ENCODE measurements at places on chromosomes 3 and 15.
A peak's percentile ranks its signal among the peaks of the same experiment; 100 is the strongest.

- no peak for DNase-seq
Observed at GRCh38 chr15:63059573-63060216, 17.1 kb downstream of the TPM1 start.

DNA sequence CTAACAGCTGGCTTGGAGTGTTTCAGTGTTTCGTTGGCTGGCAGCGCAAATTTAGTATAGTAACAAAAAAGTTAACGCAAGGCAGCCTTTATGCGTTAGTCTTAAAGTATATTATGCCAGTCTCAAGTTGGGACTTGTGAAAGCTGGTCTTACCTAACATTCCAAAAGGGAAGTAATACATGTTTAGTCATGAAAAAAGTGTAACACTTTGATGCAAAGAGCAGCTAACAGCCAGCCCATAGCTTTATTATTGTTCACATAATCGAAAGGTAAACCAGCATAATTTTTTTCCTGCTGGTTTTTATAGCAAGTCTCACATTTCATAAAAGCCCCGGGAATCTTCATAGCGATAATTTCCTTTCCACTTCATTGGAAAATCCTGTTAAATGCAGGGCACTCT lies 2.4 kb upstream of the GPR87 start:
- DNase-seq, result no peak

GRCh38 chr3:89052386-89052785 lies 55.0 kb upstream of the EPHA3 start:
- no peak for DNase-seq

- DNase-seq, result peak; percentile 60
Observed at GRCh38 chr3:196643201-196643749, 3.8 kb downstream of the NRROS start.

DNA sequence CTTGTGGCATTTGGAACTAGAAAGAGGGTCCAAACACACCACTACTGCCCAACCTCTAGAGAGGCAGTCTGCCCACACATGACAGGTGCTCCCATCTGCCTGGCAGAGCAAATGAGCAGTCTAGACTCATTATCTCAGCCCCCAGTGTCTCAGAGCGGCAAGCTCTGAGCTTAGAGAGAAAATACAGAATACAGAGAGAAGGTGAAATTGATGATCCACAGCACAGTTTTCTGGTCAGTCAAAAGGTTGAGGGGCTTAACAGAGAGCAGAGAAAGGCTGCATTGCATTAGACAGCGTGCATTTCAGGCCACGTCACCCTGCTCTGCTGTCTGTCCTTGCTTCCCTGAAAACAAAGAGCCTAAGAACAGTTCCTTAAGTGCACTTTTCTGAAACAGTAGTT lies 135.1 kb downstream of the KCNMB2 start:
- DNase-seq, result no peak

- DNase-seq, result no peak
Observed at GRCh38 chr3:10494180-10494579, 11.2 kb downstream of the ATP2B2 start.

- no peak for DNase-seq
Observed at GRCh38 chr3:71099997-71100719, 483.4 kb downstream of the FOXP1 start.

DNA sequence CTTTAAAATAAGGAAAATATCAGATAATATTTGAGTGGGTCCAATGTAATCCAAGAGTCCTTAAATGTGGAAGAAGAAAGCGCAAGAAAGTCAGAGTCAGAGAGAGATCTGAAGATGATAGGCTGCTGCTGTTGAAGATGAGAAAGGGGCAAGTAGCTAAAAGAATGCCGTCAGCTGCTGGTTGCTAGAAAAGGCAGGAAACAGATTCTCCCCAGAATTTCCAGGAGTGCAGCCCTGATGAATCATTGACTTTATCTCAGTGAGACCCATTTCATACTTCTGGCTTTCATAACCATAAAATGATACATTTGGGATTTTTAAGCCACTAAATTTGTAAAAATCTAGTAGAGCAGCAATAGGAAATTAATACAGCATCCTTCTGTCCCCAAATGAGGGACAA lies 7.5 kb upstream of the CHMP2B start:
- DNase-seq, result no peak

DNA sequence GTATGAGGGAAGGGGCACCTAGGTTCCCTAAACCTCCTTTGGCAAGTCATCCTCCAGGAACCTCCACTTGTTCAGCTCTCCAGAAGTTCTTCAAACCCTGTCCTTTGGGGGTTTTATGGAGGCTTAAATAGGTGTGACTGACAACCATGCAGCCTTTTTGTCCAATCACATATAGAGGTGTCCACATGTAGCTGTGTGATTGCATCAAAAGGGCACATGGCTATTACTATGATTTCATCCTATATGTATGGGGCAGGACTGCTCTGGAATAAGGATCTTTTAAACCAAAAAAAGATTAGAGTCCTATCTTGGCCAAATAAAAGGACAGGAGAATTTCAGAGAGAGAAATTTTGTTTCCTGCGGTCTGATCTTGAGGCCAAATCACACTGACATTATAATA lies 453.2 kb upstream of the EPHA6 start:
- no peak for DNase-seq

GRCh38 chr3:66139415-66139814 lies 81.4 kb upstream of the SLC25A26 start:
- no peak for DNase-seq

DNA sequence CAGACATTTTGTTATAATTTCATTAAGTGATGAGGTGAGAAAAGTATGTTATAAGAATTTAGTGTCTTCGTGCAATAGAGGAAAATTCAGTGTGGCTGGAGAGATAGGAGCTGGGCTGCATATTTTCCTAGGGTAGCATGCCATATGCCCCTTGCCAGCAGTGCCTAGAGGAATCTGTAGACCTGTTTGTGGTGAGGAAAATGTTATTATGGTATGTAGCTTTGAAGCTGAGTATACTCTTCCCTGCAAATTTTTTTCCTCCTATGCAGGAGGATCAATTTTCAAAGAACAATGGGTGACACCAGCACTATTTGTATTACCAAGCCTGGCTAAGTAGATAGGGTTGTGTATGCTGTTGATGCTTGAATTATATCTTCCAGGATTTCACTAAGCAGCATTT lies 200.6 kb downstream of the EDEM1 start:
- DNase-seq, result no peak

GRCh38 chr3:104564045-104564643 lies 802.6 kb upstream of the ALCAM start:
- peak; percentile 43 for DNase-seq

DNA sequence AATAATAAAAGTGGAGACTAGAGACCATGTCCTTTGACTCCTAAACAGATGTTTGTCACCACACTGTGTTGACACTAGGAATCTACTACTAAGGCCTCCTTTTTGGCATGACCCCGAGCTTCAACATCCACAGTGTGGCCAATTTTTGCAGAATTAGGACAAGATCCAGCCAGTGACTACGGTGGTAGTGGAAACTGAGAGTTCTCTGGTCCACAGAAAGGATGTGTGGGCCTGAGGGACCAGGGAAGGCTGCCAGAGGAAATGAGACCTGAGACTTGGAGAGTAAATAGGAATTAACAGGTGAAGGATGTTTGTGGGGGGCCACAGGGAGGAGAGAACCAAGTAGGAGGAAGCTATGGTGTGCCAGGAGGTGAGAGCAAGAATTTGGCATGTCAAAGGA lies 122.7 kb downstream of the CHCHD6 start:
- no peak for DNase-seq

DNA sequence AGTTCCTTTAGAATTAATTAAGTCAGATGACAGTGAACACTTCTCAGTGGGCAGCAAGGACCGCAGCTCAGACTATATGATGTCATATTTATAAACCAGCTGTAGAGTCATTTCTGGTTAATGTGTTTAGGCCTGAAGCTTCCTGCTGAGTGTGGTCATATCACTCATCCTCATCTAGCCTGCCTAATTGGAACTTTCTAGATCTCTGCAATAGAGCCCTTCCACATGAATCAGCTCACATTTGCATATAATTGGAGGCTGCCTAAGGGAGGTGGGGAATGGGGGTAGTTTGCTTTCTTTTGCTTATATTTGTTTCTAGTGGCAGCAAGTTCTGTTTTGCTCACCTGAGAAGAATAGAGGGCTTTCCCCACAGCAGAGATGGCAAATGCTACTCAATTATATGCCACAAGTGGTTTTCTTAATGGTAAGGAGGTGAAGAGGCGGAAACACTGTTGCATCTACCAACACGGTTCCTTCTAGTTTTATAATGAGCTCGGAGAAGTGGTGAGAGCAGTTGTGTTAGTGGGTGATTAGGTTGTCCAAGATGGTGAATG lies 148.1 kb downstream of the KLHL25 start:
- peak; percentile 57 for DNase-seq

GRCh38 chr15:67170143-67170925 lies 84.1 kb downstream of the AAGAB start:
- no peak for DNase-seq

- DNase-seq, result no peak
Observed at GRCh38 chr15:41125931-41126642, 10.0 kb upstream of the INO80 start.

- no peak for DNase-seq
Observed at GRCh38 chr3:50171540-50172301, 16.6 kb downstream of the SEMA3F start.

DNA sequence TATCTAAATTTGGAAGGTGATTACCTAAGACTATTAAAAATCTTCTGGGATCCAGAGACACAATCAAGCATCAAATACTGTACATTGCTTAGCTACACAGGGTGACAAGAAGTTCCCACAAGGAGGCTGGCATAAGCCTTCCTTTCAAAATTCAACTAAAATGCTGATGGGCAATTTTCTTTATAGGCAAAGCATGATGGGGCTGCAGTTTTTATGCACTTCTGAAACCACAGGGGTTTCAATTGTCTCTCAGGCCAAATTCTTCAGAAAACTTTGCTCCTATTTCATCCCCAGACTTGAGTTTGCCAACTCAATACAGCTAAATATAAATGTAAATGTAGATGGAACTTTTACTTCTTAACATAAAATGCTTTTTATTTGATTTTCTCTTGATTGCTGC lies 241.6 kb downstream of the ZPLD1 start:
- no peak for DNase-seq

- peak; percentile 18 for DNase-seq
Observed at GRCh38 chr3:72679540-72680198, 168.6 kb downstream of the SHQ1 start.

DNA sequence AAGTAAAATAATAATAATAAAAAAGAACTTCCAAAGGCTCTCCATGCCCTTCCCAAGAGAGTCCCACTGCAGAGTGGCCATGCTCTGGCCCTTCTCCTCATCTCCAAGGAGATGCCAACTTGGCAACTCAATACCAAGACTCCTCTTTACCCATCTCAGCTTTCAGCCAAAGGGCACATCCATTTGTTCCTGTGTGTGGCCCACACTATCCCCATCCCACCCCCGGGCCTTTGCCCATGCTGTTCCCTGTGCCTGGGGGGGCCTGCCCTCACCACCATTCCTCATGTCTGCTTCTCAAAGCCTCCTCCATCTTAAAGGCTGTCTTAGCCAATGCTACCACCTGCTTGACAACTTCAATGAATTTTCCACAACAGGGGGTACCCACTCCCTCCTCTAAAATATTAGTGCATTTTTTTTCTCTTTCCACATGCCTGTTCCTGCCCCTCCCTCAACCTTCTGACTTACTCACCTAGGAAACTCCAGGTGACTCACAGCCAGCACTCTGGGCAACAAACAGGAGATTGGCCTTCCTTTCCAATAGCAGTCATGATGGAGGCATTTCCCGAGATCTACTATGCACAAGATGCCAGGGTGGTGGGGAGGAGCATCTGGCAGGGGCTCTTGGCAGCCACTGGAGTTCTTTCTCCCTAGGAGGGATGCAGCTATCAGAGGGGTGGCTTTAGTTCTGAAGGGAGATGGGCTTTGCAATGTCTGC lies 109.4 kb upstream of the SMAD3 start:
- DNase-seq, result no peak

DNA sequence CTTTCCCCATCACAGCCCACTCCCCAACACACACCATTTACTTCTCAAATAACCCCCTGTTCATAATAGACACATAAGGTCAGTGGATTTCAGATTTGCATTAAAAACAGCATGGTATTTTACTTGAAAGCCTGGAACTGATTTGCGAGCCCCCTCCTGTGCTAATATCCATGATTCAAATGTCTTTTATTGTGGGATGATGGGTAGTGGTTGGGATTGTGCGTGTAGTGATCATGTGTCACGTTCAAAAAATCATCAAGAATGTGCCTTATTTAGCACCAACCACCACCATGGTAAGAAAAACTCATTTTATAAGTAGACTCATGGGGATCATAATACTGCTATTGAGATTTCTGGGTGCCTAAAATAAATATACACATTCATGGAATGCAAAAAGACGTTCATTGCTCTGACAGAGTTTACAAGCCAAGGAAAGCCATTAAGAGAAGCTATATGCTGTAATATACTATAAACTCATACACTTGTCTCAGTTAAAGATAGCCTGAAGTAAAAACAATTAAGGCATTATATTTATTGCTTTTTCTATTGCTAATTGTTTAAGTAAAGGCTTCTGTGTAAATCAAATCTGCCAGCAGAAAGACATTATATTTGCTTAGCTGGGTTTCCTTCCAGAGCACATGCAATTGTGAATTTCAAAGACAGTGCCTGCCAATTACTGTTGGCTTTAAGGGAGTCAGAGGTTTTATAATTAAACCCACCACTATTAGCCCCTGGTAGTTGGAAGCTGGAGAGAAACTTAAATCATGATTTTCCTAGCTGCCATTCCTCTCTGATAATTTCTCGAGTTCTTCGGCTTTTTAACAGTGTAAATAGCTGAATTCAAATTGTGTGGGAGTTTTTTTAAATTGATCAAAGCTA lies 4.0 kb downstream of the TRAT1 start:
- no peak for DNase-seq

- no peak for DNase-seq
Observed at GRCh38 chr3:71672340-71672739, 52.9 kb downstream of the EIF4E3 start.

DNA sequence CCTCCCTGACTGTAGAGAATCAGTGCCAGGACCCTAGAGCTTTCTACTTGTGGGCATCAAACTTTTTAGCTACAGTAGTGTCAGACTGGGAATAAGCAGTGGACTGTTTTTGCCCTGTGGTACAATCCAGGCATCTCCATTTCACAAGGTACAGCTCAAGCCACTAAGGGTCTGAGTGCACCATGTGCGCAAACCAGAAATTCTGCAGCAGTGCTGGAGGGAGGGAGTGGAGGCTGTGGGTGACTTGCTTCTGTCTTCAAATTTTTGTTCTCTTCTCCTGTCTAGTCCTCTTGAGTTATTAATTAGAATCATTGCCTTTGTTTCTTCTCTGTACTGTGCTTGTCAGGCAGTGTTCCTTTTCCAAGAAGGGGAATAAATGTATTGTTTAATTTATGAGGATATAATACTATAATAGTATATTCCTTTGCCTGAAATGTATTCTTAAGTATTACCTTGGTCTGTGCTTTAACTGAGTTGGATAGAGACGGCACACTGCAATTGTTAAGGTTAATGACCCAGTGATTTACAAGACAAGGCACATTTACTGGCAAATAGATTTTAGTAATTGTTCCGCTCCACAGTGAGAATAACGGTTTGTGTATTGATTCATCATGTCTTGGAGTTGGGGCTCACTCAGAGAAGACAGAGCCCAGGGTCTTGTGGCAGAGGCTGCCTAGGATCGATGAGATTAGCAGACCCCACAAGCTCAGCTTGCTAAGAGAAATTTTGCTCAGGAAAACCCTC lies 390.6 kb upstream of the CFAP20DC start:
- DNase-seq, result no peak

Data from stimulated activated naive CD8-positive, alpha-beta T cell treated with anti-CD3 and anti-CD28 coated beads, Interleukin-15, amount 100 ng/mL, for 72 hours (primary cell).